ENCODE measurements at places on chromosomes 2 and 18.
A peak's percentile ranks its signal among the peaks of the same experiment; 100 is the strongest.

DNA sequence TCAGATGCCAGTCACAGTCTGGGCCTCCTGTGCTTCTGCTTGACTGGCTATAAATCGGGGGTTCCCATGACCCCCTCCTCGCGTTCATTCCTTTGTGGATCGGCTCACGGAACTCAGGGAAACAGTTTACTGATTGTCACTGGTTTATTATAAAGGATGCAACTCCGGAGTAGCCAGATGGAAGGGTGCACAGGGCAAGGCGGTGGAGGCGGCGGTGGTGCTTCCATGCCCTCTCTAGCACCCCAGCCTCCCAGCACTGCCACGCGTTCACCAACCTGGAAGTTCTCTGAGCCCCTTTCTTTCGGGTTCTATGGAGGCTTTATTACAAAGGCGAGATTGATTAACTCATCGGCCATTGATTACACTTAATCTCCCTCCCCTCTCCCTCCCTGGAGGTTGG is 15.6 kb downstream of the LPIN1 start:
- DNase-seq: no peak

DNA sequence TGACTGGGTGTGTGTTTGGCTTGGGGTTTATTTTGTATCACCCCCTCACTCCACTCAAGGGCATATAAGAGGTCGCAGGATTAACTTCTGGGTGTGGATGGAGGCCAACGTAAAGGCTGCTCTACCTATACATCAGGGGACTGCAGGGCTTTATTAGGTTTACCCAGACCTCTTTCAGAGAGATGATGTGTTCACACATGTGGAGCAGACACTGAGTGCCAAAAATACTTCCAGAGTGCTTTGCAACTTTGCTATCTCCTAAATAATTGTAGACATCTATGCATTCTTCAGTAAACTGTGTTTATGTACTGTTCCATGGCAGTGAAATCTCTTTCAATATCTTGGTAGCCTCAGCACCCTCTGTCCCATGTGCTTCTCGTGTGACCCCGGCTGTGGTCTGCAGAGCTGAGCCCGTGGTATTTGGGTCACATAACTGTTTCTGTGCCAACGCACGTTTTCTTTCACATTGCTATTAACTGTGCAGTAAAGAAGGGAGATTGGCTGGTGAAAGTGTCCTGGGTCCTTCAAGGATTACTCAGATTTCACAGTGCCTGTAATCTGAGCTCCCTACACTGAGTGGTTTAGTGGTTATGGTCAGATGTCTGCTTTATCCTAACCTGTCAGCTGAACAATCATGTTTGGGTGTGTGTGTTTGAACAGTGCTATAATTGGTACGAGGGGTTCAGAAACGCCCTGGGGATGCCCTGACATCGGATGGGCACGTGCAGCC is 208.1 kb downstream of the VAPA start:
- peak; percentile 81 for DNase-seq

GRCh38 chr18:22446911-22447310 is 29.2 kb upstream of the CTAGE1 start:
- no peak for DNase-seq

DNA sequence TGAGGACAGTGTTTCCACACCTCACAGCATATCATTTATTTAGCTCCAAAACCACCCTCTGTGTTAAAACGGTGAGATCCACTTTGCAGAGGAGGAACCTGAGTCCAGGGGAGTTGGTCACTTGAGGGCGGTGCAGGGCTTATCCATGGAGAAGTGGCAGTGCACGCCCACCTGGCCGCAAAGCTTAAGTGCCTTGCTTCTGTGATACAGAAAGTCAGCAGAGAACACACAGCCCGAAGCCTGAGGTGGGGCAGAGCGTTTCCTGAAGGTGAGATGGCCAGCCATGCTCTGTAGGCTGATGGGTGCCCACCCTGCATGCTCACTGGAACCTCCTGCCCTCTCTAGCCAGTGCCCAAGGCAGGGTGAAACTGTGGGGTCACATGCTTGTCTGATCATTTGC is 87.3 kb downstream of the SH3RF3 start:
- DNase-seq: no peak

DNA sequence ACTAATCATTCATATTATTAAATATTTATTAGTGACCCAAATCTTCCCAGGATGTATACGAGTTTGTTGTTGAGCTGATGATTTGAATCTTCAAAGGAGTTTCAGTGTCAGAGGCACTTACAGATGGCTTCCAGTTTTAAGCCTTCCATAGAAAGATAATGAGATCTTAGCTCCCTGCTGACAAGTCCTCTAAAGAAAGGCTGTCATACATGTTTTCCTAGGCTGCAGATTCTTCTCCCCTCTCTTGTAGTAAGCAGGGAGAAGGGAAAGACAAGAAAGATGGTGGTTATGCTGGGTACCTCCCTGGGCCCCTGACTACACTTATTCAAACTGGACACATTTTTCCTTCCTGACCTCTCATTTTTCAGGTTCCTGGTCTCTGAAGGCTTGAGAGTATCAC is 8.1 kb upstream of the GAREM1 start:
- no peak for DNase-seq

GRCh38 chr2:133605766-133606137 is 37.5 kb upstream of the NCKAP5 start:
- no peak for DNase-seq

DNA sequence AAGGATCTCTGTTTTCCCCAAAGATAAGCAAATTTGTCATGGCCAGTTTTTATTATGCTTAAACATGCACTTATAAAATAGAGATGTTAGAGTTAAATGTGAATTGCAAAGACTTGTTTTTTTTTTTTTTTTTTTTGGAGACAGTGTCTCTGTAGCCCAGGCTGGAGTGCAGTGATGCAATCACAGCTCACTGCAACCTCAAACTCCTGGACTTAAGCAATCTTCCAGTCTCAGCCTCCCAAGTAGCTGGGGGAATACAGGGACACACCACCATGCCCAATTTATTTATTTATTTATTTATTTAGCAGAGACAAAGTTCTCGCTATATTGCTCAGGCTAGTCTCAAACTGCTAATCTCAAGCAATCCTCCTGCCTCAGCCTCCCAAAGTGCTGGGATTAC is 15.1 kb downstream of the PHOSPHO2 start:
- DNase-seq: no peak

DNA sequence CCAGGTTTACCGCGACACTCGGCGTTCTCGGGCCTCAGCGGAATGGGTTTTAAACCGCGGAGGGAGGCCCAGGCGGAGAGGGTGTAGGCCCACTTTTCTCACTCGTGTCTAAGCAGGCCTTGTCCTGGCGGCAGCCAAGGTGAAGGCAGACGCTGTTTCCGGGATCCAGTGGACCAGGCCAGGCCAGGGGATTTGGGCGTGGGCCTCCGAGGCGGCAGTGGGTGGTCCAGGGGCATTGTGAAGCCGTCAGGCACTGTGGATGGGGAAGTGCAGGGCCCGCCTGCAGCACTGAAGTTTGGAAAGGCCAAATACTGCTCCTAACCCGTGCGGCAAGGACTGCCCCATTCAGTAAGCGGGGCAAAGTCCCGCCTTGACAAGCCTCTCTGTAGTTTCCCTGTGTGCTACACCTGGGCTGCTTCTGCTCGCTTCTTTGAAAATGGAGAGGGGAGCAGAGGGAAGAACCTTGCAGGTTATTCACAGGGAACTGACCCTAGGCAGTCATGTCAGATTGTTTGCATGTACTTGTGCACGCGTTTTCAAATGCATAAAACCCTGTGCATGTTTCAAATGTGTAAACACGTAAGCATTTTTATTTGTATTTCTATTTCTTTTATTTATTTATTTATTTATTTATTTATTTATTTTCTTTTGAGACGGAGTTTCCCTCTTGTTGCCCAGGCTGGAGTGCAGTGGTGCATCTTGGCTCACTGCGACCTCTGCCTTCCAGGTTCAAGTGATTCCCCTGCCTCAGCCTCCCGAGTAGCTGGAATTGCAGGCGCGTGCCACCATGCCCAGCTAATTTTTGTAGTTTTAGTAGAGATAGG is 7.5 kb upstream of the DLX2 start:
- no peak for DNase-seq

GRCh38 chr2:14621114-14621513 is 11.4 kb upstream of the LRATD1 start:
- peak; percentile 83 for DNase-seq

- no peak for DNase-seq
These were observed 44.0 kb downstream of the ARHGEF33 start for GRCh38 chr2:38933653-38934052.

GRCh38 chr2:27992787-27993401 is 102.4 kb downstream of the BABAM2 start:
- peak; percentile 75 for DNase-seq

DNA sequence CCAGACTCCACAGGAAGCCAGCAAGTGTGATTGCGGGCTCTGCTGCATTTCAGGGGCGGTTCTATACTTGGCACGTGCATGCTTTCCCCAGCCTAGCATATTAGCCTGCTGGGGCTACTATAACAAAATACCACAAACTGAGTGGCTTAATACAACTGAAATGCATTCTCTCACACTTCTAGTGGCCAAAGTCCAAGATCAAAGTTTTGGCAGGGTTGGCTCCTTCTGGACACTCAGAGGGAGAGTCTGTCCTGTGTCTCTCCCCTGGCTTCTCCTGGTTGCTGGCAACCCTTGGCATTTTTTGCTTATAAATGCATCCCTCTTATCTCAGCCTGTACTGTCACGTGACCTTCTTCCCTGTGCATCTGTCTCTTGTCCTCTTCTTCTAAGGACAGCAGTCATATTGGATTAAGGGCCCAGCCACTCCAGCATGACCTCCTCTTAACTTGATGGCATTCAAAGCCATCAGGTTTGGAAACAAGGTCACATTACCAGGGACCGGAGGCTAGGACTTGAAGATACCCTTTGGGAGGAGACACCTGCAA is 138.7 kb downstream of the RNF152 start:
- DNase-seq: no peak

DNA sequence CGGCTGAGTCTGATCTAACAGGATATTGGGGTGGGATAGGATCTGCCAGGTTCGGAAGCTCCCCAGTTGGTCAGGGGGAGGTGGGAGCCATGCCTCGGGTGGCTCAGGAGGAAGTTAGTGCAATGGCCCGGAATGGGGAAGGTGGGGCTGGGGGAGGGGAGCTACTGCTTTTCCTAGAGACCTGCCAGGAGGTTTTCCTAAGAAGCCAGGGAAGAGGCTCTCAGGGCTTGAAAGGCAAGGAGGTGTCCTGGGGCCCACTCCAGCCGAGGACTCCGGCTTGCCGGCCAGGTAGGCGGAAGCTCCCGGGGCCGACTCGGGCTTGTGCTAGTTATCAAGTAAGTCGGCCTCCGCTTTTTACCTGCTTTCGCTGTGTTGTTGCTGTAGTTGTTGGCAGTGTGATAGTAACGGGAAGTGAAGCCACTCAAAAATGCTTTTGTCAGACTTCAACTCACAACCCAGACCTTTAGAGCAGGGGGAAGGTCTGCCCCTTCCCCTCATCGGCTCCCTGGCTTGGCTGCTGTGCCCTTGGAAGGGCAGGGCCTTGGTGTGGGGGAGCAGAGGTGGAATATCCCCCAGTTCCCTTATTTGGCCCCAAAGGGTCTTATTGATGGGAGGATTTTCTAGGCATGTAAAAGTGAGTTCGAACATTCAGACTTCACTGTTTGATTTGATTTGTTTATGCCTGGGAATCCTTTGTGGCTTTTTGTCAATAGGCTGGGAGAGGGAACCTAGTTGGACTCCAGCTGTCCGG is 5.4 kb downstream of the GDF7 start:
- no peak for DNase-seq

Measured in bronchial epithelial cell (primary cell).